CD4-positive, alpha-beta T cell treated with Interleukin-6 for 4 hours (primary cell): ENCODE measurements at places on chromosomes 1 and 21.

- DNase-seq: no peak
Observed at GRCh38 chr21:16796776-16797175, 716.1 kb upstream of the CXADR start.

- DNase-seq: no peak
Observed at GRCh38 chr1:5479876-5480646, 512.2 kb downstream of the NPHP4 start.

DNA sequence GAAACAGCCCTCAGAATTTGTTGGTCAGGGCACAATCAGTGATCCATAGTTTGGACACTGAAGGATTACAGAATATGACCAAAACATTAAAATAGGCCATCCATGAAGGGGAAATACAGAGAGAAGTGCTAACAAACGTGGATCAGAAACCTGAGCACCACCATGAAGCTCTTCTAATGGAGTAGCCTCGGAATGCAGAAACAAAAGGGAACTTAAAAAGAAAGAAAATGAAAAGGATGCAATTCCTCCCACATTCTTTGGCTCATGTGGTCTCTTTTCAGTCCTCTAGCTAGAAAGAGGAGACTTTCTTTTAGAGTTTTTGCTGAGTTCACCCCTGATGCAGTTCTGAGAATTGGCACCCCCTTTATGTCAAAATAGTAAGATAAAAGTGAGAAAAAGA, 989.8 kb upstream of the B3GALT2 start:
- DNase-seq: no peak

- no peak for DNase-seq
Observed at GRCh38 chr1:228939001-228939691, 203.9 kb downstream of the RHOU start.

DNA sequence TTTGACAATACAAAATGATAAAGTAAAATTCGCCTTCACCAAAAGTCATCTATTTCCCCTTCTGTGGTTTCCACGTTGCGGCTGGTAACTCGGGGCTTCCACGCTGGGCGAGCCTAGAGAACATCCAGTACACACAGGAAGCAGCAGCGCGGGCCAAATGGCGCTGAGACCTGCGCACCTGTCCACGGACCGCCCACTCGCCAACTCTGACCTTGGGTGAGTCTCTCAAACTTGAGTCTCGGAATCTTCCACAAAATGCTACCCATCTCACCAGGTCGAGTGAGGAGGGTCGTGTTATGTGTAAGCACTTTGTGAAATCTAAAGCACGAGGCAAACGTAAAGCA, 820 bp upstream of the TTF2 start:
- peak; percentile 77 for DNase-seq

- no peak for DNase-seq
Observed at GRCh38 chr1:220426989-220427388, 100.9 kb upstream of the MARK1 start.

GRCh38 chr1:224082146-224082545, 31.8 kb upstream of the FBXO28 start:
- DNase-seq: no peak

- no peak for DNase-seq
Observed at GRCh38 chr1:154178911-154179811, 12.7 kb downstream of the TPM3 start.

GRCh38 chr1:53543130-53543777, 84.1 kb downstream of the DMRTB1 start:
- no peak for DNase-seq

DNA sequence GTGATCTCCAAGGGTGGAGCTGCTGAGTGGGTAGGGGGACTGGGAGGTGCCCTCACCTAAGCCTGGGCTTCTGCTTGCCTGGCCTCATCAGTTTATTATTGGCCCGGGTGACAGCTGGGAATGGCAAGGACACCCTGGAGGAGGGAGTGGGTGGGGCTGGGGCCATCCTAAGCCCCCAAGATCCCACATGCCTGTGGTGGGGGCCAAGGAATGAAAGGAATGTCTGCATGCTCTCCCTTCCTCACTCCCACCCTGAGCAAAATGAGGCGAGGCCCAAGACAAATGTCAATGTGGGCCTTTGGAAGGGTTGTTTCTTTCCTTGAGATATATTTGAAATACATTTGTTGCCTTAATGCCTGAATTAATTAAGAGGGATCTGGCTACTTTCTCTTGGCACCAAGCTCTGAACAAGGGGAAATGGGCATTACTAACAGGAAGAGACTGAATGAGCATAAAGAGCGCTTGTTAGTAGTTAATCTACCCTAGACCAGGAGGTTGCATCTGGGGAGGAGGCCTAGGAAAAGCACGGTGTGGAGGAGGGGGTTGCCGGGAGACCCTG, 19.7 kb upstream of the CHI3L1 start:
- no peak for DNase-seq

- no peak for DNase-seq
Observed at GRCh38 chr1:87279536-87279875, 49.2 kb upstream of the LMO4 start.

DNA sequence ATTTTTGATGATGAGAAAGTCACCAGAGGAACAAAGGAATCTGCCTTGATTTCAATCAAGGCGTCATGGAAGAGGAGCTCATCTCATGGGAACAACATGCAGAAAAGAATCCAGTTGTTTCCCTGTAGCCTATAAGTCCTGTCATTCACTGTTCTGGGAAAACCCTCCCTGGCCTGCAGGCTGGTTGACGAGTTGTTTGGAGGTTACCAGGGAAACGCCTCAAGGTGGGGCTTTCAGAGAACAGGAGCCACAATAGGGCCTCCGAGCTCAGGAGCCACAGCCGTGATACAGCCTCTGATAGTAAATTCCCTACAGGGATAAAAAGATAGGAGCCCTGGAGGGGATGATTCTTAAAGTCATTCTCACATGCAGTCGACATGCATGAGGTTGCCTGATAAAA, 135.2 kb downstream of the PSMG1 start:
- no peak for DNase-seq

DNA sequence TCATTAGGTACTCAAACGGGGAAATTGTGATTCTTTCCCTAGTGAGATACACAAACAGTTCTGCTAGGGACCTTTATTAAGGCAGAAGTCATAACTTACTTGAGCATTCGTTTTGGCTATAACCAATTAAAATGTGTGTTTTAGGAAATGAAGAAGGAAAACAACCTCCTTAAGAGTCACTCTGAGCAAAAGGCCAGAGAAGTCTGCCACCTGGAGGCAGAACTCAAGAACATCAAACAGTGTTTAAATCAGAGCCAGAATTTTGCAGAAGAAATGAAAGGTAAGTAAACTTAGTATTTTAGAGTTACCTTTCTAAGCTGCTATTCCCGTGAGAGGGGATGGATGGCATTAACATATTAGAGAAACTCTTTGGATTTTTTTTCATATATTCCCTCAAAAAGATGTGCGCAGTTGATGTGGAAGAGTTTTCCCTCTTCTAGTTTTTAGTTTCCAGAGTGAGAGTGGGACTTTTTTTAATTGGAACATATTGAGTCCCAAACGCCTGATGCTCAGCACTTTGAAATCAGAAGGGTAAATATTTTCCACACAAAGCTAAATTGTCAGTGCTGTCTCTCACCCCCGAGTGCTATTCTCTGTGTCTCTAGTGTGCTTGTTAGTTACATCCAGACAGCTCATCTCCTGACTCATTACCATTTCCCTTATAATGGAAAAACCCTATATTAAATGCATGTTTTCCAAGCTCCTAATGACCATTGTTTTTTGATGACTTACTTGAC, 34.9 kb downstream of the CENPF start:
- peak; percentile 52 for DNase-seq

DNA sequence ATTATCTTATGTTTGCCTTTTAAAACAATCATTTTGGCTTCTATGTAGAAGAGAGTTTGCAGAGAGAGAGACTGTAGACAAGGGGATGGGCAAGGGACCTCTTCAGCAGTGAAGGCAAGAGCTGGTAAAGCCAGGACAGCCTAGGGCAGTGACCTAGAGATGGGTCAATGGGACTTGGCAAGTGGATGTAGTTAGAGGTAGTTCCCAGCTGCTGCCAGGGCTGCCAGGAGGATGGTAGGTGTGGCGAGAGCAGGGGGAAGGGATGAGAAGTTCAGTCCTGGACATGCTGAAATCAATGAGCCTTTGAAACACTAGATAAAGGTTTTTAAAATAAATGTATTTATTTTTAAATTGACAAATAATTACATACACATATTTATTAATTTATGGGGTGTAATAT, 6.4 kb upstream of the SPRR5 start:
- DNase-seq: no peak

- no peak for DNase-seq
Observed at GRCh38 chr1:234942879-234943506, 185.6 kb downstream of the TOMM20 start.

DNA sequence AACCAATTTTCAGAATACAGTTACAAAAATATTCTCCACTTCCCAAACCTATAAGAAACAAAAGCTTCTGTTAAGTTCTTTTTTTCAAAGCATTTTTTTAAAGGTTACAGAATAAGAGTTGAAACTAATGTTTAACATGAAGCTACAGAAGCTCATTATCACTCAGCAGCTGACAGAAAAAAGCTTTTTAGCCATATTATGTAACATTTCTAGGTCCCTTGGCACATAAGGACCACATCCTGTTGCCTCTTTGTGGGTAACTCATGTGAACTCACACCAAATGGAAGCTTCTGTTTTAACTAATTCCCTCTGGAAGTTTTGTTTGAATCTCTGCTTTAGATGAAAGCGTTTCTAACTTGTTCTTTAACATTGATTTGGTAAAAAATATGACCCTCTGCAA, 242.5 kb upstream of the TMPRSS15 start:
- DNase-seq: no peak

DNA sequence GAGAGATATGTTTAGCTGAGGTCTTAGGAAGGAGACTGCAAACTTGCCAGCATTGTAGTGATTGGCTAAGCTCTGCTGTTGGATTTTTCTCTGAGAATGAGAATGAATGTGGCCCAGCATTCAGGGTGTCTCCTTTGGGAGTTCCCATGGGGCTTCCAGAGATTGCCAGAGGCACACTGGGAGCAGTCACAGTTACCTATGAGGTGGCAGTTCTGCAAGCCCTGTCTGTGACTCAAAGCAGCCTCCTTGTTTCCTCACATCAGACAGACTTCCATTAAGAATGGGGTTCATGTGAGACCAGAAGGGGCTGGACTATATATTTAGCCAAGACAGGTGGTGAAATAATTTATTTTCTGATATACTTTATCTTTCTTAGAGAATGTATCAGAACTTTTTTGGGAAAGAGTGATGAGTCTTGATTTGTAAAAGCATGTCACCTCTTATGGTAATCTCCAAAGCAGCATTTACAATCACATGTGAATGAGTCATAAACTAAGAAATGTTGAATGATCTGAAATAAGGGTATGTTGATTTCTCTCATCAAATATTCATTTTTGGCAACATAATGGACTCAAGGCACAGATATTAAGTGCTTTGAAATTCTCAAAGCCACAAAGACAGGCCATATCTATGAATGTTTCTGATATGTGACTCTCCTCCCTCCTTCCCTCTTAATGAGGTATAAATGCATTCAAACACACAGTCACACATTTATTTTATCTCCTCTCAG, 9.5 kb upstream of the SLC19A2 start:
- no peak for DNase-seq
